ENCODE measurements at places on chromosomes 2 and 18. TPM values are rescaled to one million over a fixed set of nuclear protein-coding genes. Genes with fewer than 3 reads are reported as not detected.

The CHMP3 gene
- 40.1 TPM for total RNA-seq

The SCYGR4 gene
- total RNA-seq: not detected

The TUBA4B gene
- not detected for total RNA-seq

DNA sequence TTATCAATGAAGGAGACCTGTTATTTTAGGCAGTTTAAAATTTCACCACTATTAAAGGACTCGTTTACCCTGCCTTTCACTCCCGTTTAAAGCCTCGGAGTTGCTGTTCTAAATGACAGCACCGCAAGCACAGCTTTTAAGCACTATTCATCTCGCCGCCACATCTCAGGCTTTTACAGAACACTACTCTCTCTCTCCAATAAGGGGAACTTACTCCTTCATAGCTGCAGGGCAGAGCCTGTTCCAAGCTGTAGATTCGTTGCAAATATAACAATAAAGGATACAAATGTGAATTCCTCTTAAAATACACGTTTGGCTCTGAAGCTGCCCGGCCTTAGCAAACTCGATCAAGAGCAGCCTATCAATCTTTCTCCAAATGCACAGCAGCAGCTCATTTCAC is 271.8 kb downstream of the ZNF521 start:
- ATAC-seq: no peak

DNA sequence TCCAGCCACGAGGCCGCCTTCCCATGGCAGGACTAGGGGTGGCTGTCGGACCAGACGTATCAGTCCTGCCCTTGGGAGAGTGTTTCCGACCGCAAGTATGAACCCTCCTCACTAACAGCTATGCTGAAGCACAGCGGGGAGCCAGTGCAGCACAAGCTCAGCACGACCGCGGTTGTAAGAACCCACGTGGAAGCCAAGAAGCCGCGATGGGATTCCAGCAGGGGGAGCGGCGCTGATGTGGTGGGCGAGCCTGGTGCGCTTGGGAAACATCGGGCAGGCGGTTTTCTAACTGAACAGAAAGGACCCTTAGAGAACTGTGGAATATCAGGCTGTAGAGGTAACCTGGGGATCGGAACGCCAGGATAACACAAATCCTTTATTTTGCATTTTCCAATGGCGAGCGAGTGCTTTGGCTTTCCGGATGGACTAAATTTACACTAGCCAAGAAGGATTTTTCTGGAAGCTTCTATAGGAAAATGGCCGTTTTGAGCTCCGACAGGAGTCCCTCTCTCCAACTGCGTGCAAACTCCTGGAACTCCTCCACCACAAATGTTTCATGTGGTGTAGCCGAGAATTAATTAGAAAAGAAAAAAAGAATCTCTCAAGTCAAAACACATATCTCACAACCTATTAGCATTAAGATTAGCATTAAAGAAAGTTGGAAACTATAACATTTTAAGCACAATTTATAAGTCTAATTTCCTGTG is 132.0 kb upstream of the MYCN start:
- no peak for ATAC-seq

- no peak for ATAC-seq
Observed at GRCh38 chr2:152284398-152284797, 50.6 kb upstream of the FMNL2 start.

GRCh38 chr2:188773075-188773474 is 201.1 kb upstream of the COL3A1 start:
- ATAC-seq: no peak

- ATAC-seq: no peak
Observed at GRCh38 chr2:171200469-171200868, 39.8 kb upstream of the TLK1 start.

DNA sequence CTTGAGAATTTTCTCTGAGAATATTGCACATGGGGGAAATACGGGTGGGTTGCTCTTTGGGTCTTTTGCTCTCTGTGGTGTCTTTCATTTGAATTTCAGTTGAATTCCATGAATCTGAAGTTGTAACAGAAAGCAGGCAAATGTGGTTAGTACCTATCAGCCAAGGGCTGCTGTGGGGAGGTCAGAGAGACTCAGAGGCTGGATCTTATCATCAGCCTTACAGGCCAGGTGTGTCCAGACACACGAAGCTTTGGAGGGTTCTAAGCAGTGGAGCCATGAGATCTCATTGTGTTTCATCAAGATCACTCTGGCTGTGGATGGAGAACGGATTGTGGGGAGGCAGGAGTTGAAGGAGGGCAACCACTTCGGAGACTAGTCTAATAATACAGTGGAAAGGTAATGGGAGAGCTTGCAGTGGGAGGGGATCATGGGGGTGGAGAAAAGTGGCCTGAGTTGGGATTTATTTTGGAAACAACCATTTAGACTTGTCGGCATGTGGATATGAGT is 68.1 kb downstream of the GNAL start:
- no peak for ATAC-seq

DNA sequence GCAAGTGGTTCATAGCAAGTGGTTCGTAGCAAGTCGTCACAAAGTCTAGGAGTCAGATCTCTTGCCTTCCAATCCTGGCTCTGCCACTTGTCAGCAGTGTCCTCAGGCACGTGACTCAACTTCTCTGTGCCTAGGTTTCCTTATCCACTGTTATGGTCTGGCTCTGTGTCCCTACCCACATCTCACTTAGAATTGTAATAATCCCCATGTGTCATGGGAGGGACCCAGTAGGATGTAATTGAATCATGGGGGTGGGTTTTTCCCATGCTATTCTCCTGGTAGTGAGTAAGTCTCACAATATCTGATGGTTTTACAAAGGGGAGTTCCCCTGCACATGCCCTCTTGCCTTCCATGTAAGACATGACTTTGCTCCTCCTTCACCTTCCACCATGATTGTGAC is 51.8 kb upstream of the AP1S3 start:
- ATAC-seq: peak; percentile 92

DNA sequence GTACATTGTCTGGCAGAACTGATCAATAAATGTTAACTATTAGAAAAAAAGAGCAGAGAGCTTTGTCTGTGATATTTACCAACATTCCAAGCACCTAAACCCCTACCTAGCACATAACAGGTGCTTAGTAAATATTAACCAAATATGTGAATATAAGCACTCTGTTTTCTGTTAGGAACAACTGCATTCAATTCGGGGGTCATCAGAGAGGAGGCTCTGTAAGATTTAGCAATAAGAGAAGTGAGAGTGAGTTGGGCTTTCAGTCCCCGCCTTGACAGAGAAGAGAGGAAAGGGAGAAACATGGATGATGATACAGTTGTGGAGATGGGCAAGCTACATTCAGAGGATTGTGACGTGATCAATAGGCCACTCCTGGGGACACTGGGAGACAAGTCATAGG is 47.7 kb downstream of the MYOM1 start:
- ATAC-seq: no peak

DNA sequence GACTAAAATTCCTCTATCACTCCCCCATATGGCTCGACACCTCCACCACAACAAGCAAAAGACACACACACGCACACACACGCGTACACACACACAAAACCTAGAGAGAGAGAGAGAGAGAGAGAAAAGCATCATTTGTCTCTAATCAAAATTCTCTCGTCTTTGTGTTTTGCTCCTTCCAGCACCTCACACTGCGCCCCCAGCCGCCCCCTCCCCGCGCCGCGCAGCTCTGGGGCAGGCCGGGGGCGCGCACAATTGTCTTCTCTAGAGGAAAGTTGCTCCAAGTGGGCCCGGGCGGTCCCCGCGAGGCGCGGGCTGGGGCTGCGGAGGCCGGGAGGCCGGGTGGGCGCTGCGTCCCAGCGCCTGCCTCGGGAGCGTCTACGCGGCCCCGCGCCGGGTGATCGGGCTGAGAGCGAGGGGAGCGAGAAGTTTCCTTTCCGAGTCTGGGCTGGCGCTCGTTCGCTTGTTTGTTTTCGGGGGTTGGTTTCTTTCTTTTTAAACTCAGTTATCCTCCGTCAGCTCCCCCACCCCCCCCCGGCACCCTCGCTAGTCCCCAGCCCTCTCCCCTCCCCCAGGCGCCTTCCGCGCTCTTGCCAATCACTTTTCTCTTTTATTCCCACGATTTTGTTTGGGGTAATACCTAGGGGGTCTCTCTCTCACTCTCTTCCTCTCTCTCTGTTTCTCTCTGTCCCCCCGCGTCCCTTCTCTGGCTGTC is 4.1 kb downstream of the ZEB2 start:
- ATAC-seq: peak; percentile 20

- ATAC-seq: no peak
Observed at GRCh38 chr2:45172760-45173392, 163.6 kb upstream of the SIX2 start.

- ATAC-seq: no peak
Observed at GRCh38 chr2:105112345-105112744, 74.5 kb downstream of the MRPS9 start.
